Stimulated activated CD8-positive, alpha-beta memory T cell treated with anti-CD3 and anti-CD28 coated beads, Interleukin-2, amount 100 ng/mL, for 1 hour (primary cell): ENCODE measurements at places on chromosomes 12 and 14.

GRCh38 chr12:24226745-24227350, 277.4 kb upstream of the SOX5 start:
- DNase-seq, result no peak

- no peak for DNase-seq
Observed at GRCh38 chr14:22551605-22551997, 37.4 kb downstream of the DAD1 start.

GRCh38 chr14:100536721-100537445, 50.3 kb downstream of the BEGAIN start:
- DNase-seq, result no peak

GRCh38 chr12:132545164-132545953, 55.4 kb downstream of the FBRSL1 start:
- DNase-seq, result no peak

GRCh38 chr12:70243510-70244371, 508 bp downstream of the CNOT2 start:
- peak; percentile 53 for DNase-seq

GRCh38 chr12:95940514-95940913, 1.9 kb downstream of the CCDC38 start:
- no peak for DNase-seq

DNA sequence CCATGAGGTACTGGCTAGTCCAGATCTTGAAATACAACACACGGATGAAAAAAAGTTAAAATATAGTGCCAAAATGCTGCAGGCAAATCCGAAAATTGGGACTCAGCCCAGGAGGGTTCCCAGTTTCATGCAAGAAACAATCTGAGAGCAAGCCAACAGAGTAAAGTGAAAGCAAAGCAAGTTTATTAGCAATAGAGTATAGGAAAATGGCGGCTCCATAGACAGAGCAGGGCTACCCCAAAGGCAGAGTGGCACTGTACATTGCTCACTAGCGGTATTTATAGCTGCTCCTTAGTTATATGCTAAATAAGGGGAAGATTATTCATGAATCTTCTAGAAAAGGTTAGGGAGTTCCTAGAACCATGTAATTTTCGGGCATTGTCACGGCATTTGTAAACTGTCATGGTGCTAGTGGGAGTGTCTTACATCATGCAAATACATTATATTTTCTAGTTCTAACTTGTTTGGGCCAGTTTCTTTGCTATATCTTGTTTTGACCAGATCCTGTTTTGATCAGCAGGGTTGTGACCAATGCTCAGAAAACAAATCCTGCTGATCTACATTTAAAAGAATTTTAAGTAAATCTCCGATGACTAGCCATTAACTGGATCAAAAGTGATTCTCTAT, 29.1 kb downstream of the RECQL start:
- no peak for DNase-seq

GRCh38 chr12:54173066-54173726, 15.6 kb downstream of the SMUG1 start:
- DNase-seq, result no peak

DNA sequence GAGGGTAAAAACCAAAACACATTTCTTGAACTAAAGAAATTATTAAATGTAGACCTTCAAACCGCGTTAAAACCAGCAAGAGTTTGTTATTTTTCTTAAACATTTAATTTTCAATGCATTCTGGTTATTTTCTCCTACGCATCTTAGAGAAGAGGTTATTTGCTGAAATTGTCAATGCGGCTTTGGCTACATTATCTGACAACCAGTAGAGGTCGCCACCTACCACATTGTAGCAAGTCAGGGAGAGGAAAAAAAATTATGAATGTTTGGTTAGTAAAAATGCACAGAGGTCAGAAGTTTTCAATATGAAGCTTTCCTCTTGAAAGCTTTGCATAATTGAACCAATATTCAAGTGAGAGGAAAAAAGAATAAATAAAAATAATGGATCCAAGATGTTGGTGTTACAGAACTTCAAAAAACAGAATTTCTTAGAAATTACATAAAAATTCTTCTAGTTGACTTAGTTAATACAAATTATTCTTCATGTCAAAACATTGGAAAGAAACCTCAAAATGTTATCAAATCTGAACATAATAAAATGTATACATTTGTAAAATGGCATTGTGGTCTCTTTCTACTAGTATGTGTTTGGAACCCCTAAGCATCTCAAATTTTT, 159.4 kb upstream of the TMTC2 start:
- no peak for DNase-seq

DNA sequence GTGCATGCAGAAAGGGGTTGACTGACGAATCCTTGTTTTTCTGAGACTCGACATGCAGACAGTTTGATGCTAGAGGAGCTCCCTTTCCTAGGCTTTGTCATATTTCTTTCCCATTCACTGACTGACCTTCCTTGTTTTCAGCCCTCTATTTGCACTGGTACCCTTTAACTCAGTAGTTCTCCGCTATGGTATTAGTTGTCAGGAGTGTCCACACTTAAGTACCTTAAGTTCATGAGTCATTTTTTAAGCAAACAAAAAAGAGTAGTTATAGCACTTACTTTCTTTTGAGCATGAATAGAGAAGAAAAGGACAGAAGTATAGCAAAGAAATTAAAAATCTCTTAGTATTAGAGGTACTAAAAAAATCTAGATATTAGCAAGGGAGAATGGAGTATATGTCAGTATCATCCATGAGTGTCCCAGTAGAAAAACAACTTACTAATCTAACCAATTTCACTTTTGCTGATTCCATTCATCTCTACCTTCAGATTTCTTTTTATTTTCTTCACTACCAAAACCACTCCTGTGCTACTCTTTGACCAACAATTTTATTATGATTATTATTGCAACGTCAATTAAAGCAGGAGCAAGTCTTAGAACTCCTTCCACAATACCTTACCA, 8.3 kb downstream of the ATP2B1 start:
- DNase-seq, result no peak

DNA sequence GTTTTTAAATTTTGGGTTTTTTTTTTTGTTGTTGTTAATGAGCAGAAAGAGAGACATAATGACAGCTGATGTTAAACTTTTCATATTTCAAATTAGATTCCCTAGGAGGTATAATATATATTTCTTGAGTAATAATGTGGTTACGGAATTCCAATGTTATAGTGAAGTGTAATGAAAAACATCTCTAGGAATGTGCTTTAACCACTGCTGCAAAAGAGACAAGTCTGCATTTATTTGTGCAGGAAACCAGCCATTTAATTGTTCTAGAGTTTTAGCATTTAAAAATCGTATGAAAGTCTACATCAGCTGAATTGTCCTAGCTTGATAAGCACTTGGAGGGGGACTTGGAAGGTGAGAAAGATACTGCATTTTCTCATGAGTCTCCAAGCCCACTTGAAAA, 14.3 kb downstream of the SERPINA10 start:
- DNase-seq, result no peak
